ENCODE measurements at places on chromosomes 12 and 14. TPM values are rescaled to one million over a fixed set of nuclear protein-coding genes. Genes with fewer than 3 reads are reported as not detected.

EVL gene
- total RNA-seq, result 5.1 TPM

TMTC2 gene
- 8.5 TPM for total RNA-seq

SIX6 gene
- total RNA-seq, result not detected

ANKS1B gene
- 0.48 TPM for total RNA-seq

YEATS4 gene
- 12.8 TPM for total RNA-seq

GPRC5D gene
- not detected for total RNA-seq

RNASE7 gene
- 36.1 TPM for total RNA-seq

OR11H6 gene
- not detected for total RNA-seq

GPHB5 gene
- not detected for total RNA-seq

CSRNP2 gene
- 25.5 TPM for total RNA-seq

ERH gene
- total RNA-seq, result 99.5 TPM

TAS2R9 gene
- total RNA-seq, result not detected

SLC8A3 gene
- total RNA-seq, result 0.48 TPM

KERA gene
- not detected for total RNA-seq

LMO3 gene
- total RNA-seq, result under 0.01 TPM

TPH2 gene
- not detected for total RNA-seq

PCED1B gene
- total RNA-seq, result 0.48 TPM

TMEM253 gene
- 0.24 TPM for total RNA-seq

E2F7 gene
- 2.6 TPM for total RNA-seq

PRR4 gene
- total RNA-seq, result 0.64 TPM

ADAMTS20 gene
- total RNA-seq, result not detected

GPX2 gene
- total RNA-seq, result 2.2 TPM

GLIPR1L2 gene
- total RNA-seq, result 0.85 TPM

GPRC5A gene
- 6.6 TPM for total RNA-seq

STAB2 gene
- total RNA-seq, result not detected

KLRC2 gene
- not detected for total RNA-seq

PEX5 gene
- total RNA-seq, result 30.7 TPM

LRP6 gene
- total RNA-seq, result 17.1 TPM

All from tracheal epithelial cell (primary cell).